CD14-positive monocyte (primary cell): ENCODE measurements at places on chromosomes 2 and 18. TPM values are rescaled to one million over a fixed set of nuclear protein-coding genes. Genes with fewer than 3 reads are reported as not detected.

POTEE gene
- 0.10 TPM for polyA plus RNA-seq

PLEK gene
- 351 TPM for polyA plus RNA-seq

LAPTM4A gene
- 421 TPM for polyA plus RNA-seq

CFC1B gene
- not detected in 2 replicates for polyA plus RNA-seq

PID1 gene
- 62.3 and 79.9 TPM in 2 replicates for polyA plus RNA-seq

CXCR1 gene
- 0.44 and 0.60 TPM in 2 replicates for polyA plus RNA-seq

GATA6 gene
- 0.04 TPM in 1 of 2 replicates, not detected in the other for polyA plus RNA-seq

SLC5A7 gene
- polyA plus RNA-seq: not detected

NCKAP5 gene
- not detected for polyA plus RNA-seq

PTPRM gene
- polyA plus RNA-seq: 2.1 and 2.8 TPM in 2 replicates

FBXO36 gene
- 0.90 TPM for polyA plus RNA-seq

ANKRD62 gene
- polyA plus RNA-seq: not detected

GAREM2 gene
- 0.08 TPM for polyA plus RNA-seq

LGALSL gene
- 0.30 TPM for polyA plus RNA-seq

- no peak for DNase-seq
Measured at GRCh38 chr2:150007815-150008430, 420.3 kb upstream of the MMADHC start.

DNA sequence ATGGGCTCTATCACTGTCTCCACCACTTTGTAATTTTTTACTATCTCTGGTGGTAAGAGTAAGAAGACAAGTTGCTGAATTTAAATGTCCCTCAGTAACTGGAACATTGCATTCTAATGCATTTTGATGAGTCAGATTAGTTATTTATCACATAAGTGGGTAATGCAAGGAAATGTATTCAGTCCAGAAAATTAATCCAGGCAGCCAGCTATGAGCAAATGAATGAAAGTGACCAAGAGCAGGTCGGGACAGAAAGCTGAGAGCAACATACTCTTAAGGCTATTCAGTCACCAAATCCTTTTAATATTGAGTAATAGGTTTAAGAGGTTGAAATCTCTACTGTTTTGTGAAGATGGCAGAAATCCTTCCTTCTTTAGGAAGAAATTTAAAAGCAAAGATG is 265.5 kb upstream of the PARD3B start:
- DNase-seq: no peak

DNA sequence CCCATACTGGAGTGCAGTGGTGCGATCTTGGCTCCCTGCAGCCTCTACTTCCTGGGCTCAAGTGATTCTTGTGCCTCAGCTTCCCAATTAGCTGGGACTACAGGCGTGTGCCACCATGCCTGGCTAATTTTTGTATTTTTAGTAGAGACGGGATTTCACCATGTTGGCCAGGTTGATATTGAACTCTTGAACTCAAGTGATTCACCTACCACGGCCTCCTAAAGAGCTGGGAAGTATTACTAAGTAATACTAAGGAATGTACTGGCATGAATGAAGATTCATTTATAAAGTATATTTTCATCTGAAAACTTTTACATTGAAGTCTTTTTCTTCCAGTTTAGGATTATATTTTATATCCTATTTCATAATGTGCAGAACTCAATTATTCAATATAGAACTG is 38.1 kb downstream of the NUP35 start:
- no peak for DNase-seq

DNA sequence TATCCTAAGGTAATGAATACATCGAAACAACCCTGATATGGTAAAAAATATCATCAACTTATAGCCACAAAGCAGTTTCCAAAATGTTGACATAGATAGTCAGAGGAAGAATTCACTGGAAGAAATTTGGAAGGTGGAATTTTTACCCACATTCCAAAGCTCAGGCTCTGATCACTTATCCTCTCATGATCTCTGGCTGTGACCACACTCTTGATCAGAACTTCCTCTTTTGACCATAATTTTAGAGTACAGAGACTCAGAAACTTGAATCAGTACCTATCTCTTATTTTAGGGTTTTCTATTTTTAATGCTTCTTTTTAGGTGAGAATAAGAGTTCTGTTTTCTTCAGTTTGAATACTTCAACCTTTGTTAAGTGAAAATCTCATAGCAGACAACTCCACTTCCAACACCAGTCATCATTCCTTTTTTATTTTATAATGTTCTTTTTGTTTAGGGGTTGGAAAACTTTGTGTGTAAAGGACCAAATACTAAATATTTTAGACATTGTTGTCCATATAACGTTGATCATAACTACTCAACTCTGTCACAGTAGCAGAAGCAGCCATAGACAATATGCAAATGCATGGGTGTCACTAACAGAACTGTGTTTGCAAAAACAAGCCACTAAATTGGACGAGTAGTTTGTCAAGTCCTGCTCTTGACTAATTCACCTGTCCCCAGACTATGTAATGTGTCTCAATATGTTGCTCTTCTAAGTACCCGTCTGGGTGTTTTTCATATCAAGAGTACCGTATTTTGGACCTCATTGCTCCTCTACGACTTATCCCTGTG is 891.6 kb upstream of the CRIM1 start:
- DNase-seq: no peak

- no peak for DNase-seq
Measured at GRCh38 chr2:212276813-212277212, 261.8 kb downstream of the ERBB4 start.

DNA sequence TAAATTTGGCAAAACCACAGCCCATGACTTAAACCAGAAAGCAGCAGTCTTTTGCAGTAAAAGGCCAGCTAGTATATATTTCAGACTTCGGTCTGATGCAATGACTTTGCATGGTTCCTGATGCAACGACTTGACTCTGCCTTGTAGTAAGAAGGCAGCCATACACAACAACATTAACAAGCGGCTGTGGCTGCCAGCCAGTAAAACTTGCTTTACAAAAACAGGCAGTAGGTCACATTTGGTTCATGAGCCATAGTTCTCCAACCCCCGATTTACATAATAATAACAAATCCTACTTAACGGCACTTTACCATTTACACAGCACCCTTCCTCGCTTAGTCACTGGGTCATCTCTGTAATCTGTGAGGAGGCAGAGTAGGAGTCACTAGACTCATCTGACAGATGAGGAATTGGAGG is 410.3 kb downstream of the LRATD1 start:
- no peak for DNase-seq

DNA sequence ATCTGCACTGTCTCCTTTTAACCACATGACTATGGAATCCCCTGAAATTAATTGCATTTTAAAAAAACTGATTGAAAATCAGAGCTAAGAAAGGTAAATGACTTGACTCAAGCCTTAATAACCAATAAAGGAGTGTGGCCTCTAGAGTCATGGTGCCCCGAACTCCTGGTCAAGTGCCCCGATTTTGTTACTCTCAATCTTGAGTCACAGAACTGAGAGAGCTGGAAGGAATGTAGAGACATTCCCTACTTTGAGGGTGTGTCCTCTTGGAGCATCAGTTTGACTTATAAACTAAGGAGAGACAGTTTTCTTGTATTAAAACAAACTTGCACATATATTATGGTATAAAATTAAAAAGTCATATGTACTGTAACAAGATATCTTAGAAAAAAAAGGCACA is 2.4 kb downstream of the WDR43 start:
- DNase-seq: no peak

- DNase-seq: no peak
Measured at GRCh38 chr2:171347591-171348032, 86.2 kb downstream of the METTL8 start.

GRCh38 chr18:79167526-79168190 is 98.5 kb downstream of the ATP9B start:
- no peak for DNase-seq

GRCh38 chr2:181627545-181627944 is 29.4 kb downstream of the CERKL start:
- peak; percentile 3 for DNase-seq

GRCh38 chr2:162989507-162989906 is 150.9 kb upstream of the KCNH7 start:
- DNase-seq: no peak

- no peak for DNase-seq
Measured at GRCh38 chr2:72139874-72140620, 7.6 kb downstream of the CYP26B1 start.

- DNase-seq: no peak
Measured at GRCh38 chr2:66236816-66237802, 197.8 kb upstream of the MEIS1 start.

GRCh38 chr18:22169011-22169888 is at the start of gene GATA6:
Gene GATA6, plus strand, starts transcription at chr18:22169589. Its CDS starts 1,556 bp downstream, at chr18:22171145.
- peak; percentile 8 for DNase-seq

- DNase-seq: no peak
Measured at GRCh38 chr2:4979111-4979510, 713.1 kb upstream of the SOX11 start.

GRCh38 chr2:199309411-199309810 is 148.3 kb downstream of the SATB2 start:
- no peak for DNase-seq

- no peak for DNase-seq
Measured at GRCh38 chr2:217954971-217955740, 47.6 kb downstream of the TNS1 start.

DNA sequence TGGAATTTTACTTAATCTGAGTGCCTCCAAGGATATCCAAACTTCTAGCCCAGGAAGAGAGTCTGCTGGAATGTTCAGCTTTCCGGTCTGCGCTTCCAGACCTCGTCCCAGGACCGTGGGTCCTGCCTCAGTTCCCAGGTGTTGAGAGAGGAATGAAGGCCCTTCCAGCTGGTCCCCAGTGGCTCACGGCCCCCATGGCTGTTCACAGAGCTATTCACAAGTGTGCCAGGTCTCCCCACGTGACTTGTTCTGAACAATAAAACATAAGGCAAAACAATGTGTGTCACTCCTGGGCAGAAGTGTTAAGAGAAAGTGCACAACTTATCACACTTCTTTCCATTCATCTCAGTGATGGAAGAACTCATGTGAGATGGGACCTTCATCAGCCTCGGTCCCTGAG is 20.1 kb upstream of the TEX51 start:
- DNase-seq: no peak

DNA sequence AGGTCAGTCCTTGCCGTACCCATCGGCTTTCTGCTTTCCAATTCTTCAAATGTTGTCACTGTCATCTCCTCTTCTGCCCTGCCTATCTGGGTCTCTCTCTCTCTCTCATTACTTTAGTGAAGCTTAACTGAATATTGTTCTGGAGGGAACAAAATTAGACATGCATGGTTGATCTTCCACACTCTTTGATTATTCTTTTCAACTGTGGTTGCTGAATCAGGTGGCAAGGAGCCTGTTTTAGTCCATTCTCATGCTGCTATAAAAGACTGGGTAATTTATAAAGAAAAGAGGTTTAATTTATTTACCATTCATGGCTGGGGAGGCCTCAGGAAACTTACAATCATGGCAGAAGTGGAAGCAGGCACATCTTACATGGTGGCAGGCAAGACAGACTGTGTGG is 157.9 kb downstream of the ARL4C start:
- no peak for DNase-seq

DNA sequence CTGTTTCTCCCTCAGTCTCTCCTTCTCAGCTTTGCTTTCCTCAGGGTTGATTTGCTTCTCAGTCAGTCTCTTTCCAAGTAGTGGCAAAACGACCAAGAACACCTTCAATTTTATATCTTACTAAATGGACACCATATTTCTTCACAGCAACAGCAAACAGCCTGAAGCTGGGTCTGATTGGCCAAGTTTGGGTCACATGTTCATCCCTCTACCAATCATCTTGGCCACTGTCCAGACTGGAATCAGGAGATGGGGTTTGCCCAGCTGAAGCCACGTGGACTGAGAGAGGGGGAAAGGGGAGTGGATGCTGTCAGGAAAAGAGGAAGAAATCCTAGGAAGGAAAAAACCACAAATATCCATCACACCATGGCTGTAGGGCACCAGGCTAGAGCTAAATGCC is 42.0 kb upstream of the ACMSD start:
- DNase-seq: no peak

GRCh38 chr2:74027496-74027895 is 42.8 kb downstream of the TET3 start:
- DNase-seq: no peak

DNA sequence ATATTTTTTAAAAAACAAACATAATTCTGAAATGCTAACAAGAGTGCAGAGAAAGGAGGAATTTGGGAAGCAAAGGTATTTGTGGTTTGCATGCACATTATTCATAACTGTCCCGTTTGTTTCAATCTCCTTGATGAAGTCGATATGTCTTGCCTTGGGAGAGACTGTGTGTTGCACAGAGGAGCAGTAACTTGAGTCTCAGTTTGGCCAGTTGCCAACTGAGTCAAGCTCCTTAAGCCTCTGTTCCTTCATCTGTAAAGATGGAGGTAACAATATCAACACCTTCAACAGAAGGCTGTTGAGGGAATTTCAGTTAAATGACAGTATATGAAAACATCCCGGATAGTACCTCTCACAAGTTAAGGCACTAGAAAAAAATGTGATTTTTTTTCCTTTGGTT is 226.2 kb downstream of the ASXL3 start:
- DNase-seq: no peak

DNA sequence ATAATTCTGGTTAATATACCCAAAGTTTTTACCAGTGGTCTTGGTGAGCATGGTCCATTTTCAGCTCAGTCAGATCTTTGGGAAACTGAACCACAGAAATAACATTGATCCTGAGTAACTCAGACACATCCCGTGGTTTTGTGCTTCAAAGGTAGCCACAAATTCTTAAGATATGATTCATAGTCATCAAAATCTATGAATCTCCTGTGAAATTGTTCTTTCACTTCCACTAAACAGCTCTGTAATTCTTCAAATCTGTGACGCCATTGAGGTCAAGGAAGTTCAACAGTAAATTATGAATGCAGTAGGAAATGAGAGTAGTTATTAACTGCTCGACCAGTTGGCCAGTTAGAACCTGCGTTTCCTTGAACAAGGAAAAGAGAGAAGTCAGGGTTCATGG is 147.3 kb downstream of the IRS1 start:
- DNase-seq: peak; percentile 57

GRCh38 chr2:39183673-39184072 is 60.1 kb downstream of the CDKL4 start:
- DNase-seq: no peak

DNA sequence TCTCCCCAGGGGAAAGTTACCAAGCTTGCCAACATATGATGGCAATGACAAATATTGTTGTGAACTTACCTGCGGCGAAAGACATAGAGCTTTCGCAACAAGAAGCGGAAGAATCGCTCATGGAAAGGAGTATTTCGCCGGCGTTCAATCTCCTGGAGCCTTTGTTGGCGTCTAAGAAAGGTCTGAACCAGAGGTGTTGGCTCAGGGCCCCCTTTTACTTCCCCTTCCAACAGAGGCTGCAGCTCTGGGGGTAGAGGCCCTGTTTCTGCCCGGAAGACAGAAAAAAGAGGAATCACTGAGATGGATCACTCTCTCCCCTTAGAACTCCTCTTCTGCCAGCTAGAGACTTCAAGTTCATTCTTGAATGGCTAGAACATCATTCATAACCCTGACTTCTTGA is 10.8 kb downstream of the GGCX start:
- peak; percentile 63 for DNase-seq

DNA sequence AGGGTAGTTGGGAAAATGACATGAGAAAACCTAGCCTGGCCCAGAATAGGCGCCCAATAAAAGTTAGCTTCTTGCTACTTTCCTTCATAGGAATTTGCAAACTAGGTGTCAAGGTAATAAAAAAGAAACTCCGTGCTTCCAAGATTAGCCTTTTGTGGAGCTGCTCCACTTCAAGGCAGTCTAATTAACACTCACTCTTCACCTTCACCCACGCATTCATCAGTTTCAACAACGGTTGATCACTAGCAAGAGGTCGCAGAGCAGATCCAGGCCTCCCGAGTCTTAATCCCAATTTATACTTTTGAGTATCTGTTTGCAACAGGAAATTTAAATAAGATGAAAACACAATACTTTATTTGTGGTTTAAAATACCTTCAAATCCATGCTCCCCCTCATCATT is 39.5 kb upstream of the TANK start:
- no peak for DNase-seq

GRCh38 chr18:73827801-73828200 is 319.8 kb downstream of the FBXO15 start:
- DNase-seq: no peak
